Dermis microvascular lymphatic vessel endothelial cell (primary cell): ENCODE measurements at places on chromosomes 5 and 9. TPM values are rescaled to one million over a fixed set of nuclear protein-coding genes. Genes with fewer than 3 reads are reported as not detected.

DNA sequence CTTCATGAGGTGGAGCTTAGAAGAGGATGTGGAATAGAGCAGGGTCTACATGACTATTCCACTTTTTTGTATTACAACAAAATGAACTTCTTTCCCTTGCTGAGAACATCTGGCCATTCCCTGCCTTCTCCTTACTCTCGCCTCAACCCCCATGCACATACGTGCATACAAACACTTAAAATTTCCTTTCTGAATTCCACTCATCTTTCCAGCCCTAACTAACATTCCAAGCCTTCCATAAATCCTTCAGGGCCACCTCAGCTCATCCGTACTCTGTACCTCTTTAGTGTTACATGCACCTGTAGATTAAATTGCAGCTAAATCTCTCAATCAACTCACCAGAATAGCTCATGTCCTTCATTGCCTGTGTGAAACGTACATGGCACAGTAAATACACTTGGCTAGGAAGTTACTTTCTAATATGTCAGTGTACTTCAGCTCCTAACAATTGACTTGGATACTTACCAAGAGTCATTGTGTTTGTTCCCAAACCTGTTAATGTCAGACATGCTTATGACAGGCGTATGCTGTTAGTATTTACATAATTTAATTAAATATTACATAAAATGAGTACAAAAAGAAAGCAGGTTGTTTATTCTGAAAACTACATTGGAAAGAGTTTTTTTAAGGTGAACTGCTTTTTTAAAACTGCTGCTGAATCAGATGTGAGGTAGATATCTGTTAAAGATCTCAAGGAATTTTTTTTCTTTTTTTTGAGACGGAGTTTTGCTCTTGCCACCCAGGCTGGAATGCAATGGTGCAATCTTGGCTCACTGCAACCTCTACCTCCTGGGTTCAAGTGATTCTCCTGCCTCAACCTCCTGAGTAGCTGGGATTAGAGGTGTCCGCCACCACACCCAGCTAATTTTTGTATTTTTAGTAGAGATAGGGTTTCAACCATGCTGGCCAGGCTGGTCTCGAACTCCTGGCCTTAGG is 55.7 kb downstream of the GLIS3 start:
- DNase-seq = no peak

GRCh38 chr5:152142840-152143469 is 218.3 kb upstream of the GLRA1 start:
- DNase-seq = peak; percentile 58

- peak; percentile 57 for DNase-seq
These were observed 526.1 kb downstream of the BNC2 start for GRCh38 chr9:16344343-16344742.

GRCh38 chr5:151002250-151002649 is 18.1 kb upstream of the GPX3 start:
- DNase-seq = peak; percentile 54

- no peak for DNase-seq
These were observed 305.6 kb downstream of the DOCK8 start for GRCh38 chr9:520302-520701.

- DNase-seq = peak; percentile 13
These were observed 902.4 kb downstream of the NR2F1-AS1 start for GRCh38 chr5:92678640-92679039.

DNA sequence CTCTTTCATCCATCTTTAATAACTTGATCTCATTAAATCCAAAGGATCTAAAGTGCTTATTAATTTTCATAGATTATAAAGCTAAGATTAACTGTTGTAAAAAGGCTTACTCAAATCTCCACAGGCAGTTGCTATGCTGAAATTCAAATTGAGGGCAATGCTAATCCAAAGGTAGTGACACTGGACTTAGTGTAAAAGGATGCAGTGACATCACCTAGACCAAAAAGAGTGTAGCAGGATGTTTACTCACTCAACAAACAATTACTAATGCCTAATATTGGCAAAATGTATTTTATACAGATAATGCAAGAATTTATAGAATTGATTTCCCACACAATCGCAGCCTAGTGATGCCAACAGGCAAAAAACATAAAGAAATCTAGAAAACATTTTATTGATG is 756.2 kb downstream of the CDH9 start:
- no peak for DNase-seq

- peak; percentile 21 for DNase-seq
These were observed 33.4 kb downstream of the TJP2 start for GRCh38 chr9:69207503-69207902.

- DNase-seq = no peak
These were observed 382.3 kb upstream of the SLC30A5 start for GRCh38 chr5:68711293-68712200.

DNA sequence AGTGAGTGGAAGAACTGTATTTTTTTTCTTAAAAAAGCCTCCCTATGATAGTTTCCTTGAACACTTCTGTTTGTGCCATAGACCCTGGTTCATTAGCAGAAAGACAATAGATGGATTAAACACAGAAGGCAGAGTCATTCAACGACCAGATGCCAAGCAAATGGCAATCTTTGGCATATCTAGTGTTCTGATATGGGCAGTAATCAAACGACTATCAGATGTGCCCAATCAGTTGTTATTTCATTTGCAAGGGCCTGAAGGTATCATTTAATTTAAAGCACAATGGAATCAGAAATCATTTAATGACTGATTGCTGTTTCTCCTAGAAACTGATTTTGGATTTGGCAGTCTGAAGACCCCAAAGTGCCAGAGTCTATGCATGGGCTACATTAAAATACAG is 61.3 kb downstream of the SGCD start:
- no peak for DNase-seq

DNA sequence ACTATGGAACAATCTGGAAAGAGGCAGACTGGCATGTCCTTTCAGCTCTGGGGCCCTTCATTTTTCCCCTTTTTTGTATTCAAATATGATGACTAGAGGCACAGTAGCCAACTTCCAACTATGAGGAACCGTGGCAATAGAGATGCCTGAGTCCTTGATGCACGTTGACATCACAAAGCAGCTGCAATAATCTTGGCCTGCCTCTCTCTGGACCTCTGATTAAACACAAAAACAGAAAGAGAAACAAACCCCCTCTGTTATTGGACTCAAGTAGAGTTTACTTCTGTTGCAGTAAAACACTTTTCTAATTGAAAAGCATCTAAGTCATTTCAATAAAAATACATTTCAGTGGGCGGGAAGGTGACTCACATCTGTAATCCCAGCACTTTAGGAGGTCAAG is 122.2 kb upstream of the GRAMD2B start:
- no peak for DNase-seq

DNA sequence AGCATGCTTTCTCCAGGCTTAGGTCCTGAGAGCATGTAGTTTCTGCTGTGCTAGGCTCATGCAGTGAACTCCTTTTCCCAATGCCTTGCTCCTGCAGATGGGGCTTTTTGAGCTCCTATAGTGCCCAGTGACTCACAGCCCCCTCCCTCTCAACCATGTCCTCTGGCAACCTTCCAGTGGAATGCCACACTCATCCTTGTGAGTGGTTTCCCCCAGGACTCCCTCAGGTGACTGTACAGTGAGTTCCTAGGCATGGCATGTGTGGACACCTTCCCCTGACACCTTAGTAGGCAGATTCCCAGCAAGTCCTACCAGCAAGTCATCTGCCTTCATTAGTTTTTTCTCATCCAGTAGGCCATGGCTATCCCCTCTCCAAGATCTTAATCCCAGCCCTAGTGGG is 72.4 kb upstream of the CXCL14 start:
- DNase-seq = no peak

DNA sequence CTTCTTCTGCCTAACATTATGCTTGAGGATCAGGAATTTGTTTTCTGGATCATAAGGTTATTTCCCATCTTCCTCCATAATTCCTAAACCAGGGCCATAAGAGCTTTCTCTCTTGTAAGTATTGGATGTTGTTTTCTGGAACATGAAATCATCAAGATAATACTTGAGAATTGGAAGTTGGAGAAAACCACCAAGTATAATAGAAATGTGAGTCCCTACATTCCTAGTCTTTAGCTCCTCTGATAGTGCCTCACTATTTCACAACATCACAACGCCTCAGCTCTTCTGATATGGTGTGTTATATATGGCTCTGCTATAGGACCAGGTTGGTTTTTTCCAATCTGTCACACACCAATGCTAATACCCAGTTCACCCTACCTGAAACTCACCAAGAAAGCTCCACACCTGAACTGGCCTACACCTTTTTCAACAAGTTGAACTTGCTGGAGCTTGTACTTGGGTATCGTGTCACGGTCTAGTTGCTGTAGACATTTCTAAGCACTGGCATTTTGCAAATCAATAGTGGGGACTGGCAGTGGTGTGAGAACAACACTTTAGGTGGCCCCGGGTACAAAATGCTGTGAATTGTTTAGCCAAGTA is 141.1 kb downstream of the ACTBL2 start:
- DNase-seq = no peak

DNA sequence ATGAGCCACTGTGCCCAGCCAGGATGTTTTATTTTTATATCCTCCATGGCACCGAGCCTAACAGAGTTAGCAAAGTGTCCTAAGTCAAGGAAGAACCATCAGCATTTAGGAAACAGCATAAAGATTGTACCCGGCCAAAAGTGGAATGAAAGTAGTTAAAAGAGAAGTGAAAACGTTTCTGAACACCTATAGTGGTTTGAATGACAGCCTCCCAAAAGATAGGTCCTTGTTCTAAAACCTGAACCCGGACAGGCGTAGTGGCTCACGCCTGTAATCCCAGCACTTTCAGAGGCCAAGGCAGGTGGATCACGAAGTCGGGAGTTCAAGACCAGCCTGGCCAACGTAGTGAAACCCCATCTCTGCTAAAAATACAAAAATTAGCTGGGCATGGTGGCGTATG is 37.4 kb downstream of the ZFAND5 start:
- DNase-seq = no peak

DNA sequence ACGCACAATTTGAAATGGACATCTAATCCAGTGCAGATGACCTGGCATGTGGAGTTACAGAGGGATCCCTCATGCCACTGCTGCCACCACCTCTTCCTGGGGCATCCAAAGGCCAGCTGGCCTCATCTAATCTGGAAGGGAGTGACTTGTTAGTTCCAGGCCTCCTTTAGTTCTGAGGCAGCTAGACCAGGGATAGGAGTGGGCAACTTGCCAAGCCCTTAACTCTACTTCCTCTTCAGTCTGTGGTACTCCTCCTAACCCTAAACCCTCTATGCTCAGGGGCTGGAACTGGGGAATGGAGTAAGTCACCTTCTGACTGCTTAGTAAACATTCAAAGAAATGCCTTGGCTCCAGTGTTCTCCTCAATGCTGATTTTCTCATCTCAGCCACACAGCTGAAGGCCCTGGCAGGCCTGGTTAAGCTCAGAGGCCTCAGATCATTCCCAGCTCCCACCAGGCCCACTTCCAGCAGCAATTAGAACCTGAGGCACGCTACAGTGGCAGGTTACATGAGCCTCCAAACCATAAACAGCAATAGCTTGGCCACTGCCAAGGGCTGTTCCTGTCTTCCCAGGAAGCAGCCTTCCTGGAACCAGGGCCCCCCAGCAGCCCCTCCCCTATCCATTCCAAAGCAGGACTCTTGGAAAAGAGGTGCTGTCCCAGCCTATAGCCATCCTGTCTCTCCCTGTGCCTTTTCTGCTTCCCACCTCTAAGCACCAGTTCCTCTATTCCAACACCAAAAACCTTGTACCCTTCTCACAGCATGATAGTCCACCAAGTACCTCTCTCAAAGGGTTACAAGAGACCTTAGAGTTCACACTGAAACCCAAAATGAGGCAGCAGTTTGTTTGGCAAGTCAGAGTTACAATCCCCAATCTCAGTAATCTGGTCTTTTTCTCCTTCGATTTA is 2.0 kb downstream of the EIF4EBP3 start:
- DNase-seq = no peak

CDH9 gene
- total RNA-seq = not detected in 2 replicates

F2RL2 gene
- total RNA-seq = 0.13 and 0.25 TPM in 2 replicates

SLC6A19 gene
- not detected in 2 replicates for total RNA-seq

IFNB1 gene
- total RNA-seq = not detected in 2 replicates

CCDC187 gene
- under 0.01 TPM in 1 of 2 replicates, not detected in the other for total RNA-seq

SPATA31C1 gene
- total RNA-seq = not detected in 2 replicates

FBP1 gene
- total RNA-seq = 0.51 and 0.64 TPM in 2 replicates

KCNMB1 gene
- under 0.01 TPM in 1 of 2 replicates, not detected in the other for total RNA-seq

ADAMTS19 gene
- total RNA-seq = not detected in 2 replicates
